ENCODE measurements at places on chromosomes 16 and 17.
A peak's percentile ranks its signal among the peaks of the same experiment; 100 is the strongest.

DNA sequence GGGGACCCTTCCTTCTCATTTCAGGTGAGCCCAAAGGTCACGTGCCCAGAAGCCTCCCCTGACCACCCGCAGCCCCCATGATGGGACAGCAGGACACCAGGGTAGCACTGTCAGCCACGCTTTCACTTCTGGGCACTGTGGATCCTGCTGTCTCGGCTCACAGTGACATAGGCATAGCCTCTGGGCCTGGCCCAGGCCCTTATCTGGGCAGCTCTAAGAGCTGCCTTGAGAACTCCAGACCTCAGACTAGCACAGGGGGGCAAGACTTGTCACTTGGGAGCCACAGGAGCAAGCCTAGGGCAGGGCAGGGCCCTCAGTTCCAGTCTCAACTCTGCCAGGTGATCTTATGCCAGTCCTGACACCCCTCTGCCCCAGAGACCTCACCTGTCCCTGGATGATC lies 4.7 kb downstream of the NATD1 start:
- no peak for DNase-seq

- DNase-seq = no peak
These were observed 4.1 kb downstream of the SYNRG start for GRCh38 chr17:37605081-37605480.

DNA sequence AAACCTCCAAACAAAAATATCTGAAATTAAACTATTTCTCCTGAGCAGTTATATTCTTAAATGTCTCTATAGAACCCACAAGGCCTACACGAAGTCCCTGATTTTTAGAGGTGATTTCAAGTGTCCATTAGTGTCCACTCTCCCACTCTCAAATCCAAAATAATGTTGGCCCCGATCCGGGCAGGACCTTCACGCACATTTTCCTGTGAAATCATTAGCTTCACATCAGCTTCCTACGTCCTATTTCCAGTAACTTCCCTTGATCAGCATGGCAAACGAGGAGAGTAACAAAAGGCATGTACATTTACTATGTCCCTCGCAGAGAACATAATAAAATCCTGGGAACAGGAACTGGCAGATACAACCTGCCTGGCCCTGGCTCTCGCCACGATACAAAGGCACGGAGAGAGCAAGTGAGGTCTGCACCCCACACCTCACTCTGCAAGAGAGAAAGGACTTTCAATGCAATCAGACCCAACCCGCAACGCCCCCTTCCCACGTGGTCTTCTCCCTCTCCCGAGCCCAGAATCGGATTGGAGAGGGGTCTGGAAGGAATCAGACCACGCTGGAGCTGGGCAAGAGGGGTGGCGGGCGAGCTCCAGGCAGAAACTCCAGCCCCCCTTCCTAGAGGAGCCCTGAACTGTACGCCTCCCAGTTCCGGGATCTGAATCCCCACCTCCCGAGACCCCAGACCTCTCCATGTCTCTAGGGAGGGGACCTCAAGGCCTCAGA lies 17.5 kb upstream of the C17orf78 start:
- DNase-seq = peak; percentile 20

GRCh38 chr17:32267690-32268205 lies 2.1 kb downstream of the RHBDL3 start:
- peak; percentile 13 for DNase-seq

DNA sequence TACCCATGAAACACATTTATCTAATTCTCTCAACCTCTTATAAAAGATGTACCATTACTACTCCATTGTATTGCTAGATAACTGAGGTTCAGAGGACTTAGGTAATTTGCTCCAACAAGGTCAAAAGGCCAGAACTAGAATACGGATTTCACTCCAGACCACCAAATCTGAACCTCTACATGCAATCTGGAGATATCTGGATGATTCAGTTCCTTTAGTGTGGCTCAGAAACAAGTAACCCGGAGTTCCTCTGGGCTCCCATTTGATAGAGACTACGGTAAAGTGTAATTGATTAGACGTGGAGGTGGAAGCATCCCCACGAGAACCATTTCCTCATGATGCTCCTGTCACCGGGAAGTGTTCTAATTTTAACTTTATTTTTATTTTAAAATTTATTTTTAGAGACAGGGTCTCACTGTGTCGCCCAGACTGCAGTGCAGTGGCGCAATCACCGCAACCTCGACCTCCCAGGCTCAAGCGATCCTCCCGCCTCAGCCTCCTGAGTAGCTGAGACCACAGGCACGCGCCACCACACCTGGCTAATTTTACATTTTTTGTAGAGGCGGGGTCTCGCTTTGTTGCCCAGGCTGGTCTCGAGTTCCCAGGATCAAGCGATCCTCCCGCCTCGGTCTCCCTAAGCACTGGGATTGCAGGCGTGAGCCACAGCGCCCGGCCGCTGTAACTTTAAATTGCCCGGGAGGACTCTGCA lies 608 bp upstream of the COX10 start:
- no peak for DNase-seq

DNA sequence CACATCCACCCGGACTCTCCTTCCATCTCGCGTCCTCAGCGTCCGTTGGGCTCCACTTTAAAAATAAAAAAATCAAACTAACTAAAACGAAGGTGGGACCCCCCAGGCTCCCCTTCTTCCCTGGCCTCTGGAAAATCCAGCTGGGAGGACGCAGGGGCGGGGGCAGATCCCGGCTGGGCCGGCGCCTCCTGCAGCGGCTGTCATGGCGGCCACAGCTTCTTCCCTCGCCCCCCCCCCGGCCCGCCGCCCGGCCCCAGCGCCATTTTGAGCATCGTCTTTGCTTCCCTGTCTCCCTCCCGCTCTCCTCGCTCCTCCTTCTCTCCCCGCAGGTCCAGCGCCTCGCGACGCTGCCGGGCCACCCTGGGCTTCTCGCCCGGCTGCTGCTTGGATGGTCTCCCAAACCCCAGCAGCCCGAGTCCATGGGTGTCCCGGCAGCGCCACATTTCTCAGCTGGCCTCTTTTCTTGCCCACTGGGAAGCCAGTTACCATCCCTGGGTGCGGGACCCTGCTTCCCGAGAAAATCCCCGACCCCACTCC lies 3.3 kb downstream of the HOXB2 start:
- peak; percentile 41 for DNase-seq

- DNase-seq = no peak
These were observed 24.9 kb downstream of the HMOX2 start for GRCh38 chr16:4501071-4501478.

DNA sequence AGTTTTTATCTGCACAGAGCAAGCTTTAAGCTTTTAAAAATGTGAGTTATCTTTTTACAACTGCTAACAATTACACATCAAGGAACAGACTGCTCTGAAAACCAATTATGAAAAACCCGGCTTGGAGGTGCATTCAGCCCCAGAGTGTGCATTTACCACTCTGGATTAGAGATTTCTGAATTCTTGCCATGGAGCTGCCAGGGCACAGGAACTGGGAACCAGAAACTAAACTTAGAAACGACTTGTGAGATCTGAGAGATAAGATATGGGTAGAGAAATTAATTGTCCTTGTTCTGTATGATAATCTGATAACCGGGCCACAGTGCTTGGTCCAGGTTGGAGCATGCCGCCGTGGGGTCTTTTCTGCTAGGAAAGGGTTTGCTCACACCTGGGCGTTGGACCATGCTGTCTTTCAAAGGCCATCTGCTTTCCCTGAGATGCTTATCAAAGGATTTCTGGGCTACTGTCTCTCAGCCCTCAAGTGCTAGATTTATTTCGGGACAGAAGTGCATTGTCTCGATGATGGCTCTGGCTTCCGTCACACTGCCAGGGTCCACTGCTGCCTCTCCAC lies 210.0 kb downstream of the MAF start:
- DNase-seq = no peak

DNA sequence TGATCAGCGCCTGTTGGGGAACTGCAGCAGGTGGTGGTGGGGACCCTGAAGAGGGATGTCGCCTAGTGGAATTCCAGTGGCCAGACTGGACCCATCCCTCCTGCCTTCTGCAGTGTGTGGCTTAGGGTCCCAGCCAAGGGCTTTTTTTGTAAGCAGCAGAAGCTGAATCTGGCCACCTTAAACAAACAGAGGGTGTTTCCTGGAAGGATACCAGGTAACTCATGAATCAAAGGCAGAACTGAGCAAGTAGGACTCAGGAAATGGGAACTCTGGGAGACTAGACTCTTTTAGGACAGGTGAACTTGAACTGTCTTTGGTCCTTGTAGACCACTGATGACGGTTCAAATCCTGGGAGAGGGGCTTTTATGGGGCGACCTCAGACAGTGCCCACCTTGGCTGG lies 124.0 kb downstream of the ABCC6 start:
- DNase-seq = no peak

GRCh38 chr17:17325228-17325627 lies 22.1 kb downstream of the NT5M start:
- DNase-seq = no peak

GRCh38 chr16:11966173-11966572 lies 1.2 kb downstream of the TNFRSF17 start:
- no peak for DNase-seq

DNA sequence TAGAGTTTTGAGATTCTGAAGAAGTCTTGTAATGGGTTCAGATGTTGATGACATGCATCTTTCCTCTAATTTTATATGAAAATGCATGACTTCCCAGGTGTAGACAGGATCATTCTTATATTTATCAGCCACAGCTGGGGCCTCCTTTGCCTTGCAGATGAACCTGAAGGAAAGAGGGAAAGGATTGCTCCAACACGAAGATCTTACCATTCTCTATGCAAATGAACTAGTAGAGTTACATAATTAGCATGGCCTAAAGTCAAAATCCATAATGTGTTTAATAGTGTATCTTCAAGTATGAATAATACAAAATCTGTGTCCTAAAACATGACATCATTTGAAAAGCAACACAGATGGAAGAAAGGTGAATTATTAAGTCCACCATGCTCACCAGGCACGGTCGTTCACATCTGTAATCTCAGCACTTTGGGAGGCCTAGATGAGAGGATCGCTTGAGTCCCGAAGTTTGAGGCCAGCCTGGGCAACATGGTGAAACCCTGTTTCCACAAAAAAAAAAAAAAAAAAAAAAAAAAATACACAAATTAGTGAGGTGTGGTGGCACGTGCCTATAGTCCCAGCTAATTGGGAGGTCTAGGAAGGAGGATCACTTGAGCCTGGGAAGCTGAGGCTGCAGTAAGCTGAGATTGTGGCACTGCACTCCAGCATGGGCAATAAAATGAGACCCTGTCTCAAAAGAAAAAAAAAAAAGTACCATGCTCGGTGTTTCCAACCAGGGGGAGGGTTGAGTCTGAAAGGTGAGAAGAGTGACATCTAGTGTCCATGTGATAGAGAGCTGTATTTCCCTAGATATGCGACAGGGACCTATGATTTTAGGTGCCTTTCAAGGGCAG lies 6.3 kb downstream of the VWA3A start:
- no peak for DNase-seq

DNA sequence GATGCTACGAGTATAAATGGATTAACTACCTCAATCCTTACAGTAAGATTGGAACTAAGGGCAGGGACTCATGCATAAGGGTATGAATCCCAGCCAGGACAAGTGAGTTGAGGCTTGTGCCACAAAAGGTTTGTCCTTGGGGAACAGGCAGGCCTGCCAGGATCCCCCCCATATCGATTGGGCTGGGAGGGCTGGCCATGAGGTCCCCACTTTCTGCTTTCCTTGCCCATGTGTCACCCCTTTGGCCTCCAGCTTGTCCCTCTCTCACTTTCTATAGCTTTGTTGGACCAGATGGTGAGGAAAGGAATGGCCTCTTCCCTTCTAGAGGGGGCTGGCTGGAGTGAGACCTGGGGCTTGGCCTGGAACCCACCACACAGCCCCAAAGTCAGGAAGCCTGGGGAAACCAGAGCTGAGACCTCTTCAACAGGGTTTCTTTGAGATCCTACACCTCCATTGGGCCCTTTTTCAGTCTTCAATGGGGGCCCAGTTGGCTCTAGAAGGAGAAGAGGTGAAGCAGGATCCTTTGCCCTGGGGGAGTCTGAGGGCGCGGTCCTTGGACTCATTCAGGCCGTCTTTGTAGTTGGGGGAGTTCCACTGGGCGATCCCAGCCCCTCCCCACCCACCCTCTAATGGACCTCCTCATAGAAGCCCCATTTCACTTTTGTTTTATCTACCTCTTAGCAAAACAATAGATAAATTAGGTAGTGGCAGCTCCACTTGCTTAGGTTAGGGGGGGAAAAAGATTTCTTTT lies 57.3 kb downstream of the IGF2BP1 start:
- no peak for DNase-seq

DNA sequence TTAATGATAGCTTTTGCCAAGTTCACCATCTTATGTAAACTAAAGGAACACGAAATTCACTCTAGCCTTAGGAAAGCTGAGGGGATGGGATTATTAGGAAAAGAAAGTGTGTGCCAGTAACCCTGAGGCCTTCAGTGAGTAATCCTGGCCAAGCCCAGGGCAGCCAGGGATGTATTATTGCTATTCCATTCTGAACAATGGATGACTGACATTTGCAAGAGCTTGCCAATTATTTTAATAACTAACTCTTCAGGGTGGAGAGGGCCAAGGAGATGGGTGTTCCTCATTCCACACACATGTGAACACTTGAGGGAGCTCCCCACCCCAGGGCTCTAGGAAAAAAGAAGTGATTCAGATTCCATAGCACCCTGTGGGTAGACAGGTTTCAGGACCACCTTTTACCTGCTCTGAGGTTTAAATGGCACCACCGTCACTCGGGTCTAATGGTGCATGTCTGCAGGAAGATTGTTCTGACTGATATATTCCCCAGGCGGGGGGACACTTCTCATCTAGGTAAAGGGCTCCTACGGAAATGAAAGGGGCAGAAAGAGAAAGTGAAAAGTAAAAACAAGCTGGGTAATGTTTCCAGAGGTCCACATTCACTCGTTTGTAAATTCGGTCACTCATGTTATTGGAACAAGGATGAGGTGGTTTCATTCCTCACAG lies 41.5 kb downstream of the TK2 start:
- no peak for DNase-seq

- no peak for DNase-seq
These were observed 28.6 kb upstream of the ATP2C2 start for GRCh38 chr16:84339766-84340165.

DNA sequence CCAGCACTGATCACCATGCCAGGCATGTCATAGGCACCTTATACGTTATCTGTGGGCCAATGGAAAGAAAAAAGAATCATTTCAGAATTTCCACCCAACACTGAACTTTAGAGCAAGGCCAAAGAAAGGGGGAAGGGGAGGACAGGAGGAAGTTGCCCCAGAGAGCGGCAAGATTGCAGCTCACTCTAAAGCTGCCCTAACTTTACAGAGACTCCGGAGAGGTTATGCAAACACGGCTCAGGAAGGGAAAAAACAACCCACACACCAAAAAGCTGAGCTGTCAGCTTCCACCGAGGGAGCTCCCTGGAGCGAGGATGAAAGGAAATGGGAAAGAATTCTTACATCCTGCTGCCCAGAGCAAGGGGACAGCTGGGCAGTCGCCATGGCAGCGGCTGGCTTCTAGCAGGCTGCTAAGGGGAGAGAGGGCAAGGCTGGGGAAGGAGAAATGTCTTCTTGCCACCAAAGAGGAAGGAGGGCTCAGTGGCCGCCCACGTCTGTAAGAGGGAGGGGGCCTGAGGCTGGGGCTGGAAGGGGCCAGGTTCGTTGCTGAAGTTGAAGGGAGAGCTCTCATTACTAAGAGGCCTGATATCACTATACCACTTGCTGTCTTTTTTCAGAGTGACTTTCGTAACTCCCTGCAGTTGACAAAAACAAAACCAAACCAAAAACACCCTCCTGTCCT lies 18.2 kb downstream of the COTL1 start:
- DNase-seq = peak; percentile 63
